ENCODE measurements at places on chromosomes 12 and 14.
A peak's percentile ranks its signal among the peaks of the same experiment; 100 is the strongest.

GRCh38 chr12:7832059-7832696, 40.5 kb downstream of the SLC2A14 start:
- no peak for DNase-seq

GRCh38 chr12:108665608-108666202, 32.0 kb upstream of the SELPLG start:
- DNase-seq: no peak

GRCh38 chr12:69936214-69936731, 111.2 kb downstream of the MYRFL start:
- no peak for DNase-seq

- no peak for DNase-seq
Measured at GRCh38 chr12:32995623-32996022, 99.0 kb upstream of the PKP2 start.

- no peak for DNase-seq
Measured at GRCh38 chr14:100603341-100604120, 16.3 kb upstream of the BEGAIN start.

- DNase-seq: no peak
Measured at GRCh38 chr12:552466-552865, 92.7 kb downstream of the B4GALNT3 start.

GRCh38 chr12:20423557-20423956, 55.2 kb downstream of the PDE3A start:
- DNase-seq: no peak

GRCh38 chr12:25906651-25907340, 51.7 kb upstream of the RASSF8 start:
- DNase-seq: no peak

GRCh38 chr14:85308531-85309300, 221.2 kb upstream of the FLRT2 start:
- DNase-seq: no peak

DNA sequence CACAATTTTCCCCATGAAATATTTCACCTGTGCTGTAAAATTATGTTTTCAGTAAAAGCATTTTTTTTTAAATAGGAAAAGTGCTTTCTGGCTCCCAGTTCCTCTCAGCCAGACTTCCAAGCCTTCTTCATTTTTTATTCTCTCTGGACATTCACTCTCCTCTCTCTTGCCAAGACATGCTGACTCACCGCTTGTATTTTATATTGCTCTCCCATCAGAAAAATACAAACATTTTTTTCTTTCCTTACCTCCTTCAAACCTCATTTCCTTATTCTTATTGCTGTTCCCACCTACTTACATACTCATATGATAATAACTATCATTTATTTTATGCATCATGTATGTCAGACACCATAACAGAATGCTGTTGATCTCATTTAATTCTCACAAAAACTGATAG, 37.7 kb upstream of the ZNF641 start:
- DNase-seq: no peak

GRCh38 chr14:23149745-23150144, 30.7 kb upstream of the CEBPE start:
- no peak for DNase-seq

DNA sequence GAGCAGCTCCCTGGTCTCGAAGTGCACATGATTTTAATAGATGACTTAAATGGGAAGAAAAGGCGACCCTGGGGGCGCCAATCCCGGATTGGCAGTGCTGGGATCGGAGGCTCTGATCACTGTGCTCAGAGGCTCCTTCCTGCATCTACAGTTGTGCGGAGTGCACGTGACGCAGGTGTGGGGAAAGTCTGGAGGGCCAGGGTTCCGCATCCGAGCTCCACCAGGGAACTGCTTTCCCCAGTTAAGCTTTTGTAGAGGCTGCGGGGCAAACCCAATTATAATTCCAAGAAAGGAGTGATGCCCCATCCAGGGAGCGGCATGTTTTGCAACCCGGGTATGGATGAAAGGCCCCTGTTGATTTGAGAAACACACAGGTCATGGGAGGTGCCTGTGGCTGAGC, 36.5 kb downstream of the ELK3 start:
- no peak for DNase-seq

DNA sequence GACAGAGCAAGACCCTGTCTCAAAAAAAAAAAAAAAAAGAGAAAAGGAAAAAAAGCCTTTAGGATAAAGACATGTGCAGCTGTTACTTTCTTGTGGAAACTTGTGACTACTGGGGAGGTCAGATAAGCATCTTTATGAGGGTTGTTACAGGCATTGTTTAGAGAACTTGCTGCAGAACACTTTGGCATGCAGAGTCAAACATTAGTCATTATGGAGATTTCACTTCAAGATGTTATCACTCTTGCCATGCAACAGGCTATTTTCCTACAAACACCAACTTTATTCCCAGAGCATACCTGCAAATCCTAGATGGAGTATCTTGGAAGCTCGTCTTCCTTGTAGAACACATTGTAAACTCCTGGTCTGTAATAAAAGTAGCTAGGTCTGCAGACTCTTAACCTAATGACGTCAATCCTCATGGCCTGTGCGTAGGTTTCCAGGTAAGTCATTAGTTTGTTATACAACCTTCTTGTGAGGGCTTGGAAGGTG, 36.3 kb upstream of the WDR89 start:
- DNase-seq: no peak

DNA sequence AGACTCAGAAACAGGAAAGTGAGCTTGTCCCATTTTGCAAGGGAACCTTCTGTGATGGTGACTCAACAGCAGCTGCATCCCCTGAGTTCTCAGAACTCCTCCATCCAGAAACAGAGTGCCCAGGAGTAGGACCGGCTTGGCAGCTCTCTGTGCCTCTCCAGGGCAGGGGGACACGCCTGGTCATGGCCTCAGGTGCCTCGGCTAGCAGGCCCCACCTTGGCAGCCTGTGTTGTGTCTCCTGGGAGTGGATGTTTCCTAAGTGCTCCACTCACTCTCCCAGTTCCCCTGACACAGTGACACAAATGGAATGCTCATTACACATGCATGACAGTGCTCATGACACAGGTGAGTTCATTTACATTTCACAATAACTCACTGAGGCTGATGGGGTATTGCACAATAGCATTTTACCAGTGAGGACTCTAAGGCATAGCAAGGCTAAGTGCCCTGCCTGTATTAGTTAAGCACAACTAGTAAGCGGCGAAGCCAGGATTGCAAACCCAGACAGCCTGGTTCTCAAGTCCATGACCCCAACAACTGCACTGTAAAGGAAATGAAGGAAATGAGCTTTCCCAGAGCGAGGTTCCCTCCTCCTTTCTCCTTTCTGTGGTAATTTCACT, 47.4 kb downstream of the CALM1 start:
- DNase-seq: no peak

DNA sequence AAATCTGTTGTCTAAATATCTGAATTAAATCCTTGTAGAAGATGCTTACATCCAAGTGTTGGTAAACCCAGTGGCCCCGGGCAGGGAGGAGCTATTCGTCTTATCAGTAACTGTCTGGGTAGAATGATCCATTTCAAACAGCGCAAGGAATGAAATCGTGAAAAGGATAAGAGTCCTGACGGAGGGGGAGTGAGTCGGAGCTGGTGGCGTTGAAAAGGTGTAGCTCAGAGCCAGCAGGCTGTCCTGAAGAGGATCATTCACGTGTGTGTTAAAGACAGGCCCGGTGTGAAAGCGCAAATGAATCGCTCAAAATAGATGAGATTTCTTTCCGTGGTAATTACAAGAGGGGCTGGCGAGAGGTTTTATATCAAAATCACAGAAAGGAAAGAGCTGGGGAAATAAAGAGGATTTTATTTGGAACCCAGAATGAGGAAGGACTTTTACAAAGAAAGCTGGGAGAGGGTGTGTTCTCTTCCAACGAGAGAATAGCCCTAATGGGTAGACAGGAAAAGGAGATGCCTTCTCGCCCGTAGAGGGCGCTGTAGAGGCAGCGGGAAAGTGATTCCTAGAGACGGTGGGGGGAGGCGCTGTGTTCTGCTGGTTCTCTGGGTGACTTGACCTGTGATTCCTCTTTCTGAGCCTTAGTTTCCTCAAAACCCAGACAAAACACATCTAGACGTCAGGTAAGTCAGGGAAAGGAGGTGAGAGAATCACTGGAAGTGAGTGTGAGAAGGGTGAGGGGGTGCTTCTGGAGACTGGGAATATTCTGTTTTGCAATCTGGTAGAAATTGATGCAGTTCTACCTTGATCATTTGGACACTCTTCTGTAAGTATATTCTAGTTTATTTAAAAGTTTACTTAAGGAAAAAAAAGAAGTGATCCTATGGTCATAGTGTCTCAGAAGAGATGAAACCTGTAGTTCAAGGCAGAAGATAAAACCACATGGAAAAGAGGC, 39.3 kb downstream of the SRRM4 start:
- DNase-seq: no peak

DNA sequence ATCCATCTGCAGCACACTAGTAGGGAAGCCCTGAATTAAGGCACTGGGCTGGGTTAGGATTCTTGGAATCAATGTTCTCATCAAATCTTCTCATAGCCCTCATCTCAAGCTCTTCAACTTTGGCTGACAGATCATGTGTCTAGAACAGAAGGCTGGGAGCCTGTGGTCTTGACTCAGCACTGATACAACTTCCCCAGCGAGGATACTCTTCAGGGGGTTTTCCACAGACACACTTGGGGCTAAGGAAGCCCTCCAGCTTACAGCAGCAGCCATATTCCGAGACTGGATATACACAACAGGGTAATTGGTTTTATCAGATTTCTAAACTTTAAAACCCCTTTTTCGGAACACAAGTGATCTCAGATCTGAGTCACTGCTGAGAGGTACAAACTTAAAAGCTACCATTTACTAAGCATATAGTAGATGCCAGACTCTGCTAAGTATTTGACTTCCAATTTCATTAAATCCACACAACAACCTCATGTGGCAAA, 3.5 kb downstream of the FMNL3 start:
- no peak for DNase-seq

DNA sequence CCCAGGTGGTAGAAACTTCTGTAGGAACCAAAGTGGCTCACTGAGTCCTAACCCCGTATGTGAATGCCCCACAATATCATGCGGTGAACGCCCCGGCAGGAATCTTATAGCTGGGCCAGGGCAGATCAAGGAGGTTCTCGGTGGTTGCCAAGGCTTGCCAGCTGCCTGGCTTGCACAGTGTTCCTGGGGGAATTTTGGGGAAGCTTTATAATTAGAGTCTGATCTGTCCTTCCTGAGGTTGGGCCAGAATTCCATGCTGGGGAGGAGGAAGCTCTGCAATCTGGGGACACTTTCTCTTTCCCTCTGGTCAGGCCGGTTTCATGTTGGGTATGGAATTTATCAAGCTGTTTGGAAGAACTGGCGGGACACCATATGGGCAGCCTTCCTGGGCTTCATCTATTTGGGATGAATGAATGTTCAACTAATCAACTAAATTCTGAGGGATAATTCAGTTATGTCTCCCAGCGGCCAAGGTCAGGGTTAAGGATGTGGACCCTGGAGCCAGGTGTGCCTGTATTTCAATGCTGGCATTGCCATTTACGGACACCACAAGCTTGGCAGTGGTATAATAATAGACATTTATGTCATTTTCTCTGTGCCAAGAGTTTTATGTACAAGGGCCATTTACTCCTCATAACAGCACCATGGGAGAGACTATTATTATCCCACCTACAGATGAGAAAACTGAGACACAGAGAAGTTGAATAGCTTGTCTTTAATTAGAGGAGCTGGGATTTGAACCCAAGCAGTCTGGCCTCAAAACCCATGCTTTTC, 54.3 kb downstream of the SVOP start:
- no peak for DNase-seq

- DNase-seq: no peak
Measured at GRCh38 chr12:93762059-93762719, 85.0 kb downstream of the CRADD start.

DNA sequence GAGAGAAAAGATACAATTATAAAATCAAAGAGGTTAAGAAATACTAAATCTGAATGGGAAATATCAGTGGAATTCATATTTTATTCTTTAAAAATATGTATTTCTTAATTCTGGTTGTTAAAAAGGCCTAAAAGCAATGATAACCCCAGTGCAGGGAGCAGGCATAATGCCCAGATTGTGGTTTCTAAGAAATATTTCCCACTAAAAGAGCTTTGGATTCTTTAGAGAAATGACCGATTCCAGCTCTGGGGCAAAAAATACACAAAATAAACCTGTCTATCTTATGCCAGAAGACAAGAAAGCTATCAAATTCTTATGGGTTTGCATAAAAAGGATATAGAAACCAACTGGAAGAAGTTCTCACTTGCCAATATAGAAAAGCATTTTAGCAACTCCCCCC, 71.6 kb downstream of the PDE6H start:
- DNase-seq: no peak

DNA sequence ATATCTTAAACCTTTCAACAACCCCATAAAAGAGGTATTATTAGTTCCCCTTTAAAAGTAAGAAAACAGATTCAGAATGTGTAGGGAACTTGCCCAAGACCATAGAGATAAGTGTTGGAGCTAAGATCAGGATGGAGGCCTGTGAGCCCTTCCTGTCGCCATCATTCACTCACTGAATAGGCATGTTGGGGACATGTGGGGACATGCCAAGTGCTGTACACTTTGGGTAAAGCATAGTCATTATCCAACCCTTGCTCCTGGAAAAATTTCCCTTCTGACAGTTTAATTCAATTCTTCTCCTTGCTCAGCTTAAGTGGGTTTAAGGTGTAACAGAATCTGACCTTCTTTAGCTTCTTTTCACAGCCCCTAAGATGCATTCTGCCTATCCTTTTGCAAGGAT, 28.0 kb upstream of the C12orf42 start:
- no peak for DNase-seq

- no peak for DNase-seq
Measured at GRCh38 chr12:94498073-94498472, 38.4 kb upstream of the CEP83 start.

- DNase-seq: no peak
Measured at GRCh38 chr12:131014343-131014742, 60.6 kb downstream of the ADGRD1 start.

GRCh38 chr14:70897464-70897863, 9.8 kb upstream of the PCNX1 start:
- DNase-seq: no peak

GRCh38 chr12:62113366-62114011, 146.7 kb upstream of the USP15 start:
- DNase-seq: no peak

- DNase-seq: peak; percentile 19
Measured at GRCh38 chr12:109518820-109519665, 41.6 kb downstream of the UBE3B start.

DNA sequence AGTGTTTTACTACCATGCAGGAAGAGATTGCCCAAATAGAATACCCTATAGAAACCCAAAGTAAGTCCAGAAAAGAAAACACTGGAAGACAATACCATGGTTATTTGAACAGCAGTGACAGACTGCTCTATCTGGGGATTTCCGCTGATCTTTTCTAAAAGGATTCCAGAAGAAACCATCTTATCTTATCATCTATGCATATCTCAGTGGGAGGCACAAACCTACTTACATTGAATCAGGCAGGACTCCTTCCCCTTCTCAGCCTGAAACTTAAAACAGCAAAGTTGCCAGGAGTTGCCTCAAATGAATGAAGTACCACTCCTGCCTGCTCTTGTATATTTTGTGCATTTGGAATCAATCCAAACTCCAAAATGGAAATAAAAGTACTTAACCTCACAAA, 56.7 kb upstream of the NR2C1 start:
- no peak for DNase-seq

- no peak for DNase-seq
Measured at GRCh38 chr12:92003701-92004100, 141.9 kb downstream of the BTG1 start.
